ENCODE measurements at places on chromosomes 1 and 21. TPM values are rescaled to one million over a fixed set of nuclear protein-coding genes. Genes with fewer than 3 reads are reported as not detected.
A peak's percentile ranks its signal among the peaks of the same experiment; 100 is the strongest.

GRCh38 chr21:16194095-16194787 is 464.5 kb downstream of the USP25 start:
- no peak for DNase-seq
- peak overlapping the region; percentile 70 for H3K4me3 ChIP-seq
- no peaks in the 10 kb centered on the region for H3K36me3 ChIP-seq
- H3K4me1 ChIP-seq, result peaks cover 21% of the 10 kb centered on the region
- peak overlapping the region; percentile 92 for H3K27ac ChIP-seq

- H3K27me3 ChIP-seq, result no peaks in the 10 kb centered on the region
- H3K4me1 ChIP-seq, result no peaks in the 10 kb centered on the region
- no peak overlapping the region for H3K4me3 ChIP-seq
- no peak overlapping the region for H3K27ac ChIP-seq
These were observed 122.7 kb downstream of the VAV3 start for GRCh38 chr1:107842241-107842640.

GRCh38 chr1:171909711-171910110 is 68.4 kb downstream of the DNM3 start:
- no peak overlapping the region for H3K27ac ChIP-seq
- H3K4me3 ChIP-seq, result no peak overlapping the region
- no peaks in the 10 kb centered on the region for H3K27me3 ChIP-seq
- H3K36me3 ChIP-seq, result no peaks in the 10 kb centered on the region

FAM163A gene
- not detected for total RNA-seq
